ENCODE measurements at places on chromosomes 7 and 10.

GRCh38 chr7:129865093-129865924 lies 87.5 kb downstream of the UBE2H start:
- no peak for DNase-seq

DNA sequence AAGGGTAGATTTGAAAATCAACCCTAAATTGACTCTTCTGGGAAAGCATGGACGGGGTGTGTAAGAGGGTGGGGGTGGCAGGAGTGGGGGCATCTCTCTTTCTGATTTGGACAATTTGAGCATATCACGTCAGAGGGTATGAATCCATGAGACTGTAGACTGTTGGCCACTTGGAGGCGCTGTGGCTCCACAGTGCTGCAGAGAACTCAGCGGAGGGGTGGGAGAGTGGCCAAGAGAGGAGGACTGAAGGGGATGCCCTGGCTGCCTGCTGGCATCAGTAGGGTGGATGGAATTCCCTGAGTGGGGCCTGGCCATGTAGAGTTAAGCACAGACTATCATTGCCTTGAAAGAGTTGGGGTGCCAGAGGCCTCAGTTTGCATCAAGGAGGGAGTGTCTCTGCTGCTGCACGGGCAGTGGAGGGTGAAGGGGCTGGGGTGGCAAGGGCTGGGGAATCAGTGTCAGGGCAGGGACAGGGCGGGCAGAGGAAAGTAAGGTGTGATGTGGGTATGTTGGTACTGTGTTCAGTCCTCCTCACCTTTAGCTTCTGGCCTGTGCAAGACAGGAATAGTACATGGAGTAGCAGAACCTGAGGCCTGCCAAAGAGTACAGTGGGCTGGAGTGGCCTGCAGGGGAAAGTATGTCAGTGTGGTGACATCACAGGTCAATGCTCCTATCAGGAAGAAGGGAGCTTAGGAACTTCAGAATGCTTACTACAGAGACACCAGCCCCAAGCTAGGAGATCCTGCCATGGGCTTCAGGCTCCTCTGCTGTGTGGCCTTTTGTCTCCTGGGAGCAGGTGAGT lies 133.5 kb upstream of the PRSS58 start:
- DNase-seq = no peak

GRCh38 chr7:105261689-105262088 lies 127.0 kb downstream of the SRPK2 start:
- no peak for DNase-seq

GRCh38 chr10:81496626-81497025 lies 378.4 kb upstream of the NRG3 start:
- DNase-seq = no peak

DNA sequence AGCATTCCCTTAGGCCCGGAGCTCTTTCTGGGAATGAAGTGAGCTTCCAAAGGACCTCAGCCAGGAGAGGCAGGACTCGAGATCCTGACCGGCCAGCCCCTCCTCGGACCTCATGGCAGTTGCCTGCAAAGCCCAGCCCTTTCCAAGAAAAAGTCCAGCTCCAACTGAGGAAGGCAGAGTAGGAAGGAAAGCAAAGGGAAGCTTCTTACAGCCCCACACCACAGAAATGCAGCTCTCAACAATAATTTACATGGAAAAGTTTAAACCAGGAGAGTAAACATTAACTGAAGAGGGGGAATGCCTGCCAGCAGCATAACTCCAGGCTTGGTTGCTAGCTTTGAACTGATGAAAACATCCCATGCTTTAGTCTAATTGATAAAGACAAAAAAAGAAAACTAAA lies 153.9 kb upstream of the PFKP start:
- no peak for DNase-seq

DNA sequence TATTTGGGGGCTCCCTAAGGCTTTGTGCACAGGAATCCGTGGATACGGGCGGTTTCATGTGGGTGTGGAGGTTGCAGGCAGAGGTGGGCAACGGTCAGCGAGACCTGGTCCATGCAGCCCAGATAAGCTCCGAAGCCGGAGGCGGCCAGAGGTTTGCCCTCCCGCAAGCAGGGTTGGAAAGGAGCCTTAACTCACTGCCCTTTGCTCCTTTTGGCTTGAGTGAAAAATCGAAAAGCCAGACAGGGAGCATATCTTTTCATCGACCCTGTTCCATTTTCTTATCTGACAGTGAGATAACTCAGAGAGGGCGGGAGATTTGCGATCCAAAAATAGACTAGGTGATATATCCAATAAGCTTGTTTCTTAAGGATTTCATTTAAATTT lies 1.5 kb downstream of the GRM3 start:
- DNase-seq = no peak

- no peak for DNase-seq
Observed at GRCh38 chr7:150586068-150586784, 19.0 kb downstream of the GIMAP4 start.
